ENCODE measurements at places on chromosomes 16 and 17.

- DNase-seq, result no peak
Observed at GRCh38 chr17:78281249-78281845, 49.9 kb downstream of the TMEM235 start.

DNA sequence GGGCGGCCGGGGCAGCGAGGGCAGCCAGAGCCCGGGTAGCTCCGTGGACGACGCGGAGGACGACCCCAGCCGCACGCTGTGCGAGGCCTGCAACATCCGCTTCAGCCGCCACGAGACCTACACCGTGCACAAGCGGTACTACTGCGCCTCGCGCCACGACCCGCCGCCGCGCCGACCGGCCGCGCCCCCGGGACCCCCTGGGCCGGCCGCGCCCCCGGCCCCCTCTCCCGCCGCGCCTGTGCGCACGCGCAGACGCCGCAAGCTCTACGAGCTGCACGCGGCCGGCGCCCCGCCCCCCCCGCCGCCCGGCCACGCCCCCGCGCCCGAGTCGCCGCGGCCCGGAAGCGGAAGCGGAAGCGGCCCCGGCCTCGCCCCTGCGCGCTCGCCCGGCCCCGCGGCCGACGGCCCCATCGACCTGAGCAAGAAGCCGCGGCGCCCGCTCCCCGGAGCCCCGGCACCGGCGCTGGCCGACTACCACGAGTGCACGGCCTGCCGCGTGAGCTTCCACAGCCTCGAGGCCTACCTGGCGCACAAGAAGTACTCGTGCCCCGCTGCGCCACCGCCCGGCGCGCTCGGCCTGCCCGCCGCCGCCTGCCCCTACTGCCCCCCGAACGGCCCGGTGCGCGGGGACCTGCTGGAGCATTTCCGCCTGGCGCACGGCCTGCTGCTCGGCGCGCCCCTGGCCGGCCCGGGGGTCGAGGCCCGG is 36.1 kb upstream of the ZC3H18 start:
- peak; percentile 58 for DNase-seq

DNA sequence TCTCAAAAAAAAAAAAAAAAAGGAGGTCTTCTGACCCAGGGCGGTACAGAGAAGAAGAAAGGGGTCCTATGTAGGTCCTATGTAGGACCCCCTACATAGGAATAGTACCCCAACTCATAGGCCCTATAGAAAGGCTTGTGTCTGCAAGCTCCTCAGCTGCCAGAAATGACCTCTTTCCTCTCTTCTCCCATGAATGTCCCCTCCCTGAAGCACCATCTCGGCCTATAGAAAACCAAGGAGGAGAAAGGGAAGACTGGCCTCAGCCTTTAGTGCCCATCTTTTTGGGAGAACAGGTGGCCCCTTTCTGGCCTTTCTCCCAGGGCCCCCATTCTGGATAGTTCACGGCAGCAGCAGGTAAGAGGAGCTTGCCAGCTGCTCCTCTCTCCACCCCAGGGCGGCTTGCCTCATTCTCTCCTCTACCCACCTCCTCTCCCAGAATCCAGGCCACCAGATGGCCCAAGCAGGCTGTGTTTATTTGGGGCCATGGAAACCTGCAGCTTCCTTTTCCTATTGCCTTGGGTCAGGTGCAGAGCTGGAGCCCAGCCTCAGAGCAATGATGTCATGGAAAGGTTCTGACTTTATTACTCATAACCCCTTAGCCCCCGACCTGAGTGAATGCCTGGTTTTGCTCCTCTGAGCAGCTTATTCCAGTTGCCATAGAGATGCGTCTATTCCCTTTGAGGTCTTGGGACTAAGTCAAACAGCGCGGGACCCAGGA is 1.6 kb upstream of the MRPL58 start:
- no peak for DNase-seq

GRCh38 chr17:14793237-14793636 is 471.9 kb downstream of the PMP22 start:
- DNase-seq, result no peak

DNA sequence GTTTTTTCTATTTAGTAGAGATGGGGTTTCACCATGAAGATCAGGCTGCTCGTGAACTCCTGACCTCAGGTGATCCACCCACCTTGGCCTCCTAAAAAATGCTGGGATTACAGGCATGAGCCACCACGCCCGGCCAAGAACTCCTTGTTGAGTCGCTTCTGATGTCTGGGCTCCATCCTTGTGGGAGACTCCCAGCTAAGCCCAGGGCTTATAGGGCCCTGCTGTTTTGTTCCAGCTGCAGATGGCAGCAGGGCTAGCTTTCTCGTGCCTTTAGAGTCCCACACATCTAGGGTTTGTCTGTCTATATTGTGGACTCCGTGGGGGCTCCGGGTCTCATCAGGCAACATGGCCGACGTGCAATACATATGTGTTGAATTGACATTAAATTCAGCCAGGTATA is 39.3 kb upstream of the MED9 start:
- no peak for DNase-seq

DNA sequence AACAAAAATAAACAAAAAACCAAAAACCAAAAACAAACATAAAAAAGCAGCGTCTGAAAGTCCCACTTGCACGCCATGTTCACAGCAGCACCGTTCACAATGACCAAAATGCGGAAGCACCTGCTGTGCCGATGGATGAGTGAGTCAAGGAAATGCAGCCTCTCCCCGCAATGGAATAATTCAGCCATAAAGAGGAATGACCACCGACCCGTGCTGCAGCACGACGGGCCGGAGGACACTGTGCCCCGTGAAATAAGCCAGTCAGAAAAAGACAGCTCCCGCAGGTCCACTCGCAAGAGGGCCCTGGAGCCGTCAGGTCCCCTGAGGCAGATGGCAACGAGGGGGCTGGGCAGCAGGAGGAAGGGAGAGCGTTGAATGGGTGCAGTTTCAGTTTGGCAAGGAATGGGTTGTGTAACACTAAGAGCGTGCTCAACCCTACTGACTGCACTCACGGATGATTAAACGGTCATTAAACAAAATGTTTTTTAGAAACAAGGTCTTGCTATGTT is 5.1 kb downstream of the CLCN7 start:
- no peak for DNase-seq

DNA sequence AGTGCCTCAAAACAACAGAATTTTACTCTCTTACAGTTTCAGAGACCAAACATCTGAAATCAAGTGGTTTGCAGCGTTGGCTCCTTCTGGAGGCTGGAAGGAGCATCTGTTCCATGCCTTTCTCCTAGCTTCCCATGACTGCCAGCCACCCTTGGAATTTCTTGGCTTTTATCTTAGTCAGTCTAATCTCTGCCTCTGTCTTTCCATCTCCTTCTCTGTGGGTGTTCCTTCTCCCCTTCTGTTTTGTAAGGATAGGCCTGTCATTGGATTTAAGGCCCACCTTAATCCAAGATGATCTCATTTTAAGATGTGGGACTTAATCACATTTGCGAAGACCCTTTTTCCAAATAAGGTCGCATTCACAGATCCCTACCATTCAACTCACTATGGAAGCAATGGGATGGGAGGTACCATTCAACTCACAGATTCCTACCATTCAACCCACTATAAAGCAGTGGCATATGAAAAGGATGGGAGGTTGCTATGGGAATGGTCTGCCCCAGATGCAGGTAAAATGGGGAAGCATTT is 321.8 kb downstream of the WWOX start:
- no peak for DNase-seq

GRCh38 chr16:3953728-3954410 is 73.4 kb upstream of the CREBBP start:
- no peak for DNase-seq

DNA sequence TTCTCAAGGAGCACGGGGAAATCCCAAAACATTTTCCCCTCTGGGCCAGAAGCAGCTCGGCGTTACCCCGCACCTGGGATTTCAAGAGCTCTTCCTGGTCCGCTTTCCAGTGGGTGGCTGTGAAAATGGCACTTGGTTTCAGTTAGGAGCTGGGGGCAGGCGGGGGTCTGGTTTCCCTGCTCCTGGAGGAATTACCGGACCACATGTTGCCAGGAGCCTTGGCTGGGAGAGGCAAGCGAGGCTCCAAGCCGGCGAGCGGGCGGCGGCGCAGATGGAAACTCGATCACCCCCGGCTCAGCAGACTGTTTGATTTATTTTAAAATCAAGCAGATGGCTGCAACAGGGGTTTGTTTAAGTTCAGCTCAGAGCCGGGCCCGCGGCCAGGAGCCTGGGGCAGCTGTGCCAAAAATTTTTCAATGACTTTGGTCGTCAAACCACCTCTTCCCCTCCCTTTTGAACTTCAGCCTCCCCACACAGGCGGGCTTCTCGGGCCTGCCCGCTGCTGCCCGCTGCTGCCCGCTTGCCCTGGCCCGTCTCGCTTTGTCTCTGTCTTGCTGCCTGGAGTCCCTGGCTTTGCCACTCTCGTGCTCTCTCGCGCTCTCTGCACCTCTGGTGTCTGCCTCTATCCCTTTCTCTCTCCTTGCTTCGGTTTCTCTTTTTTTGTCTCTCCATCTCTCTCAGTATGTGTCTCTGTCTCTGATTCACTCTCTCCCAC is 108.0 kb upstream of the CIBAR2 start:
- no peak for DNase-seq

- DNase-seq, result no peak
Observed at GRCh38 chr17:68860941-68861340, 94.3 kb downstream of the ABCA8 start.

DNA sequence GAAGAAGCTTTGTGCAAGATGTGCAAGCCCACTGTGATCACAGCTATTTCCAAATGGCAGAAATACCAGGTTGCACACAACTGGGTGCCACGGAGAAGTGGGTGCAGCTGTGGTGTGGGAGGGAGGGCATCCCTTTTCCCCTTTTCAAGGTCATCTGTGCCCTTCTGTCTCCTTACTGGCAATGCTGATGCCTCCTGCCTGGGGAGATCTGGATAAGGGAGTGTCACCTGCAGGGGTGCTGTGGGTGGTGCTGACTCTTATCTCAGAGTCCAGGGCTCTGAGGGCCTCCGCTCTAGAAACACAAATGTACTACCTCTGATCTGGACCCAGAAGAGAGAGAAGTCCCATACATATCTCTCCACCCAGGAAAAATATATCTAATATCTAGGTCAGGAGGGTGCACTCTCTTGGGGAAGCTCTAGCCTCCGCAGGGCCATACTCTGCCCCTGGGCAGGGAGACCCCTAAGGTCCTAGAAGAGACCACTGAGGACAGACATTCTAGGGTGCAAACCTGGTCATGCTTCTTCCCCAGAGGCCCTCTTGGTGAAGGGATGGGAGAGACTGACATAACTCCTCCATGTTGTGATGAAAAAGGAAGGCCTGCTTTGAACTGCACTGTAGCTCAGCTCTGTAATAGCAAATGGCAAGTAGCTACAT is 18.5 kb downstream of the NPRL3 start:
- DNase-seq, result no peak

DNA sequence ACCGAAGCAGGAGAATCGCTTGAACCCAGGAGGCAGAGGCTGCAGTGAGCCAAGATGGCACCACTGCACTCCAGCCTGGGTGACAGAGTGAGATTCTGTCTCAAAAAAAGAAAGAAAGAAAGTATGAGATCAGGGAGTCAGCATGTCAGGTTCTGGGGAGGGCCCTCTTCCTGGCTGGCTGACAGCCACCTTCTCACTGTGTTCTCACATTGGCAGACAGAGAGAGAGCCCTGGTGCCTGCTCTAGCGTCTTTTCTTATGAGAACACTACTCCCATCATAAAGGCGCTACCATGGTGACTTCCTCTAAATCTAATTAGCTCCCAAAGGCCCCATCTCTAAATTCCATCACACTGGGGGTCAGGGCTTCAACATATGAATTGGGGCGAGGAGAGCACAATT is 27.6 kb upstream of the RBBP6 start:
- DNase-seq, result no peak

DNA sequence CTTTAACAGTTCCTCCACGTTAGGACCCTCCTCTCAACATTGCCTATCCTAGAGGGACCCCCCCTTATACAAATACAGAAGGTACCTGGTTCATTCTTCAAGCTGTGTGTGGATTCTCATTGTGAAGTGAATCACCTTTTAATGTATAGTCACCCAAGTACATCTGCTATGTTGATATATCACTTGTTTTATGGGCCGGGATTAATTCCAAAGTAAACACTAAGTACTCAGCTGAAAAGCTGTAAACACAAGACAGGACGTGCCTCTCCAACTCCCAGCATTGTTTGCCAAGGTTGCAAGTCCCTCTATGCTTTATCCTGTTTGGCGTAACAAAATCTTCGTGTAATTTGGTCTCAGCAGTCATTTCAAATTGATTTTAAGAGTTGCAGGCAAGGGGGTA is 123.6 kb downstream of the RBFOX1 start:
- DNase-seq, result no peak

- DNase-seq, result no peak
Observed at GRCh38 chr17:48240122-48240521, 132.6 kb downstream of the SNX11 start.

- no peak for DNase-seq
Observed at GRCh38 chr17:76004750-76005262, 4.2 kb downstream of the CDK3 start.

GRCh38 chr16:23080329-23080728 is 68.9 kb downstream of the USP31 start:
- no peak for DNase-seq

DNA sequence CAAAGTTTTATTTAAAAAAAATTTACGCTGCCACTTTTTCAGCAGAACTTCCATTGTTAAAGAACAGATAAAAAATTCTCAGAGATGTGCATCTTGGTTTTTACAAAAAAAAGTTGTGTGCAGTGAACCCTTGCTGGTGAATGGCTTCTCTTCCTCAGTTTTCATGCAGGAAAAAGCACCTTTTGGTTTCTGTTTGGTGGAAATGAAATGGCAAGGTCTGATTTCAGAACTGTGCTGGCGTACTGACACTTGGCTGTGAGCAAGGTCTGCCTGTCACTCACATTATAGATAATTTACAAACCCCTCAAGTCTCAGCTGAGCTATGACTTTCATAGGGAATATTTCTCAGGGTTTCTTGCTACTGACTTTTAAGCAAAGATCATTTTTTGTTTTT is 5.7 kb upstream of the SALL1 start:
- no peak for DNase-seq

- no peak for DNase-seq
Observed at GRCh38 chr16:47079860-47080259, 63.9 kb downstream of the NETO2 start.

DNA sequence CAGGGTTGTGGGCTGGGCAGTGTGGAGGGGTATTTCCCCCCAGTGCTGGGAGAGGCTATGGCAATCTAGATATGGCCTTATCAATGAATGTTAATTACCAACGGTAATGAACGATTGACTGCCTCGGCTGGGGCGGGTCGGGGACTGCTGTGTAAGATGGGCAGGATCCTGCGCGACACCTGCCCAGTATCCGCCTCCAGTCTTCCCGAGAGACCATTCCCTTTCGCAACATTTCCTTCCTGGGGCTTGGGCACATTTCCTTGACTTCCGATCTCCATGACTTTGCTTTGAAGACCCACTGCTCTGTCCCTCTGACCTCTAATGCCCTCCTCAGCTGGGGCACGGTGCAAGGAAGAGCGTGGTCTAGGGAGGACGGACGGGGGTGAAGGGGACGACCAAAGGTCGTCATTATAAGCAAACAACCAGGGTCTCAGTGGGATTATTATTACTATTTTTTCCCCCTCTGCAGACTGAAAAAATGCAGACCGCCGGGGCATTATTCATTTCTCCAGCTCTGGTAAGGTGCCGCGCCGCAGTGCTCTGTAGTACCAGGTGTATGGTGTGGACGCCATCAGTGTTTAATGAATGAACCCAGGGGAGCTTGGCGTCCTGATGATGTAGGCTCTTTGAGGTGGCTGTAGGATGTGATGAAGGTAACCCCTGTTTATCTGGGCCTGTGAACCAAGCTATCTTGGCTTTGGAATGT is 506 bp downstream of the ATP5MC1 start:
- DNase-seq, result no peak

All from activated CD4-positive, CD25-positive, alpha-beta regulatory T cell (primary cell).